ENCODE measurements at places on chromosomes 16 and 17. TPM values are rescaled to one million over a fixed set of nuclear protein-coding genes. Genes with fewer than 3 reads are reported as not detected.

The CPHXL2 gene
- not detected for total RNA-seq

The FBXW10 gene
- not detected for total RNA-seq

The CDR2L gene
- 35.3 TPM for total RNA-seq

The CLEC3A gene
- total RNA-seq = not detected

The C17orf113 gene
- 0.27 TPM for total RNA-seq

The SSTR5 gene
- total RNA-seq = not detected

The CDH11 gene
- total RNA-seq = 72.1 TPM

The CX3CL1 gene
- 28.7 TPM for total RNA-seq
